ENCODE measurements at places on chromosomes 6 and 20.

DNA sequence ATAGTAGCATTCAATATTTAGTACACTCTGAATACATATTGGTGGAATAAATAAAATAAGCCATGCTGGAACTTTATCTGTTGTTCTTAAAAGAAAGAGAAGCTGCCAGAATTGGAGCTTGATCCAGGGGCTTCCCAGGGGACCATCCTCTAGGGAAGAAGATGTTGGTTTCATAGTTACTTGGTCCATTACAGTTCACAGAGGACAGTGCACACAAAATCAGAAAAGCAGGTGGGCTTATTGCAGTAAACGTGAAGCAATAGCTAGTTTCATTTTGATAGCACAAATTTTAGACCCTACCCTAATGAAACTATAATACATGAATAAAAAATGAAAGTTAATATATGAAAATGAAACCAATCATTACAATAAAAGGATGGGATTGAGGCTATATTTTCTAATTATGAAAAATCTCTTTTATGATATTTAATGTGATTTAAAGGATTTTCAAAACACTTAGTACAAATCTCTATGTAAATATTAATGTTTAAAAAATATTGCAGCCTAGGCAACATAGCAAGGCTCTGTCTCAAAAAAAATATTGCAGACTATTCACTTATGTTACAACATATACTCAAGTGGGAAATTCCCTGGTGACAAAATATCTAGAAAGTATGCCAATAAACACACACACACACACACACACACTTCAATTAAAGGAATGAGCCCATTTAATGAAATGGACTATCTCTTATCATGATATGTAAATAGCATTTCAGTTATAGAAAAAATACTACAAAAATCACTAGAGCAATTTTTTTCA, 227.0 kb upstream of the MARCKS start:
- no peak for DNase-seq

DNA sequence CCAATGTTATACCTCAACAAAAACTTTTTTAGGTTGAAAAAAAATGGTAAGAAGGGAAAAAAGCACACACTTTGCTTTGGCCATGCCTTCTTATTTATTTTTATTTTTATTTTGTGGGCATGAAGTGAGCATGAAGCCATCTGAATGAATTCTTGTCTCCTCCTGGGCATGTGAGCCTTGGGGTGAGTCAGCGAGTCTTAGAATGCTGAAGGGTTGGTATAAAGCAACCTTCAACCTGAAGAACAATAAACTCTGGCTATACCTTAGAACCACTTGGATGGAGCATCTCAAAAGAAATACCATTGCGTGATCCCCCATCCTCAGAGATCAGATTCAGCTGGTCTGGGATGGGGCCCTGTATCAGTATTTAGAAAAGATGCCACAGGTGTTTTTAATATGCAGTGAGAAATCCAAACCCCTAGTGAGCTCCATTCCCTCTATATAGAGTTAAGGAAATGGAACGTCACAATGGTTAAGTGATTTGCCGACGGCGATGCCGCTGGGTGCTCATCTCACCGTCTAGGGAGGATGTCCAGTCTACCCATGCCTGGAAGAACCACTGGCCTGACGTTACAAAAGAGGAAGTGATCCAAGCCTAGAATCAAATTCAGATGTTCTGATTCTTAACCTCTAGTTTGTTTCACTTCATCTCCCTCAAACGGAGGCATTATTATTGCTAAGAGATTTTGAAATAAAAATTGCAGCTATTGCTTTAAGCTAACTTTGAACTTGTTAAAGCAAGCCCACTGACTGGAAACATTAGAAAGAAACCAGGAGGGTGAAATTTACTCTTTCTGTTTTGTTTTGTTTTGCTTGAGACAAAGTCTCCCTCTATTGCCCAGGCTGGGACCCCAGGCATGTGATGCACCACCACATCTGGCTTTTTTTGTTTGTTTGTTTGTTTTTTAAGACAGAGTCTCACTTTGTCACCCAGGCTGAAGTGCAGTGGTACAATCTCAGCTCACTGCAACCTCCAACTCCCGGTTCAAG, 67.1 kb downstream of the EDN1 start:
- no peak for DNase-seq

DNA sequence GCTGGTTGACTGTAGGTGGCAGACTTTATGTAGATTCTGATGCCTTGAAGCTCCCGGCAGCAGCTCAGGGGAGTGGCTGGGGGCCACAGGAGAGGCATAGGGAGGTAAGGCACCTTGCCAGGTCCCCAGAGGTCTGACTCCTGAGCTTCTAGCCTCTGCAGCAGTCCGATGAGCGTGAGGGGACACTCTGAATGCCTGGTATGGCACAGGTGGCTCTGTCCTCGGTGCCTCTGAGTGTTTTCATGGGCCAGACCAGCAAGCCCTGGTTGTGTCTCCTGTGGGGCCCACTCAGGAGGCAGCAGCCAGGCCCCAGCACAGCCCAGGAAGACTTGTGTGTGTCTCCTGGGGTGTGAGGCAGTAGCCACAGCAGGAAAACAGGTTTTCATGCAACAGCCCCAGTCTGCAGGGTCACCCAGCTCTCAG, 39.7 kb upstream of the IRF4 start:
- DNase-seq: no peak

- no peak for DNase-seq
Observed at GRCh38 chr6:157326979-157327378, 3.7 kb upstream of the TMEM242 start.

DNA sequence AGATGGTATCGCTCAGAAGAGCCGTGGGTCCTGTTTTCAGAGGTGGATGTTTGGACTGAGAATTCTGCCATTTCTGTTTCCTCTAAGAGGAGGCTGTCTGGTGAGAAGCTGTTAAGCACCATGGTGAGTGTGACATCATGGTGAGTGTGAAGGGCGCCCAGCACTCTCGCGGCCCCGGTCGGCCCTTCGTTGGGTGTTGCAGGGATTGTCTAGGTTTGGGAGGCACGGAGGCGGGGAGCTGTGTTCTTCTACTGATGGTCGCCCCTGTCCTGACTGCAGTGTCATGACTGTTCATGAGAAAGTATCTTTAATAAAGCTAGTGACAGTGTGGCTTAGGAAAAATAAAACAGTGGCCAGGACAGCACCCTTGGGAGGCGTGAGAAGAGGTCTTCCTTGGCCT, 70.4 kb downstream of the NOL4L start:
- DNase-seq: no peak

- DNase-seq: no peak
Observed at GRCh38 chr6:107569473-107569872, 79.6 kb downstream of the SOBP start.

- no peak for DNase-seq
Observed at GRCh38 chr6:43817192-43817591, 47.2 kb downstream of the VEGFA start.

DNA sequence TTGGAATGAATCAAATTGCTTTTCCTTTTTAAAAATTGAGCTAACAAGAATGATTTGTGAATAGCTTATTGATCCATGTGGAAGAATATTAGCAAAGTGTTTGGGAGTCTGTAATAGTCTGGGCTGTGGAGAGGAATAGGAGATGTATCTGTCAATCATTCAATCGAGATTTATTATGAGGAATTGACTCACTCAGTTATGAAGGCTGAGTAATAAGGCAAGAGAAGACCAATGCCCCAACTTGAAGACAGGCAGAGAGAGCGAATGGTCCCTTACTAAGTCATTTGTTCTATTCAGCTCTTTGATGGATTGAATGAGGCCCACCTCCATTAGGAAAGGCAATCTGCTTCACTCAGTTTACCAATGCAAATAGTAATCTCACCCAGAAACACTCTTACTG, 403.0 kb downstream of the CD83 start:
- no peak for DNase-seq

DNA sequence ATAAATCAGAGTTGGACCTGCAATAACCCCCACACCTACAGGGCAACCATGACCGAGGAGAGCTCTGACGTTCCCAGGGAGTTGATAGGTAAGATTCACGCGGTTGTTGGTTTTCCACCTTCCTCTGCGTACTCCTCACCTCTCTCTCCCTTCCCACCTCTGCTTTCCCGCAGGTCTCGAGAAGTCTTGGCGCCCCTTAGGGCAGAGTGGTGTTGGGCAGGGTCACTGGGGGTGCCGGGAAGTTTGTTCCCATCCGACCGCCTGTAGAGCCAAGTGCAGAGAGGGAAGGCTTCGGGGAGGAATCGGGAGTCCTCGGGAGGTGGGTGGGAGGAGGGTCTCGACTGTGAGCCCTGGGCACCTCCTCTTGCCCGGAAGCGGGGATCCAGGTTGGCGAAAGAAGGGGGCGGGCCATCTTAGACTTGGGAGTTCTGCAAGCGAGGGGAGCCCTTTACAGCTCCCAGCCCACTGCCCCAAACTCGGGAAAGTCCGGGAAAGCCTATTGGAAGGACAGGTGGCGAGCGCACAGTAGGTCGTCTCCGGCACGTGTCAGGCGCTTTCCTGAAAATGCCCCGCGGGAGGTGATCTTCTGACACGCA, 672 bp downstream of the CARMIL1 start:
- no peak for DNase-seq

- no peak for DNase-seq
Observed at GRCh38 chr6:156901309-156902019, 124.3 kb downstream of the ARID1B start.

GRCh38 chr6:14542670-14543366, 425.2 kb downstream of the CD83 start:
- DNase-seq: peak; percentile 37

- no peak for DNase-seq
Observed at GRCh38 chr6:52611833-52612232, 35.0 kb upstream of the TRAM2 start.

- no peak for DNase-seq
Observed at GRCh38 chr6:11188161-11188915, 44.1 kb downstream of the NEDD9 start.

DNA sequence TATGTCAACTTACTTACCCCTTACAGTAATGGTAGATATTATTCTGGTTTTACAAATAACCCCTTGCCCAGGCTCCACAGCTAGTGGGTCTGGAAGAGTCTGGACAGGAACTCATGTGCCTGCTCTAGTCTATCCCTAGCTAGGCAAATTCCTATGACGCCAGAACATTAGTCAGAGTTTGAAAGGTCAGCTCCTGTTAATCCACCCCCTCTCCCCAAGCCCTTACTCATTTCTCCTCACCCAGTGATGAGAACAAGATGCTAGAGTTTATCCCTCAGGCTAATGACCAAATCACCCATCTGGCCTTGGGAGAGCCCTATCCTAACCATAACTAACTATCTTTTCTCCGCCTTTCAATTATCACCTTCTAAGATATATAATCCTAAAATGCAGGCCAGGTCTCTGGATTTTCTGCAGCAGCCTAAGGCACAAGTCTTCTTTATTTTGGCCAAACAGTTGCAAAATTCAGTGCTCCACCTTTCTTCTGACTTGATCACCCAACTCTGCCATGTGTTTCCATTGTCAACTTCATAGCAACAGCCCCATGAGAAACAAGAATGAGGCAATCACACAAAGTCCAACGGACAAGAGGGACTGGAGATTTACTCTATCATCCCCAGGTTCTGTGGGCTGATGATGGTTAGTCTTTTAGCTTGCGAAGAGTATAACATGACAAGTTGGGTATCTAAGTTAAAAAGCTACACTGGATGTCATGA, 113.3 kb downstream of the TASP1 start:
- no peak for DNase-seq

DNA sequence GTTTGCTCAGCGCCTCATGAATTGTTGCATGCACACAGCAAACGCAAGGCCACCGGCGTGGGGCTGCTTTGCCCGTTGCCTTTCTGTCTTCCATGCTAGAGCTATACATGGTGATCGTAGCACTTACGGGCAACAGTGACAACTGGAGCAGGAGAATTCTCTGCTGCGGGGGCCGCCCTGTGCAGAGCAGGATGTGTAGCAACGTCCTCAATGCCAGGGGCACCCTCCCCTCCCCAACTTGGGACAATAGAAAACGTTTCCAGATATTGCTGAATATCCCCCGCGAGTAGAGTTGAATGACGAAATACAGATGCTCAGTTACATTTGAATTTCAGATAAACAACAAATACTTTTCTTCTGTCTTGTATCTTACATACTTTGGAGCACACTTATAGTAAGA, 198.7 kb downstream of the TFAP2C start:
- DNase-seq: no peak

DNA sequence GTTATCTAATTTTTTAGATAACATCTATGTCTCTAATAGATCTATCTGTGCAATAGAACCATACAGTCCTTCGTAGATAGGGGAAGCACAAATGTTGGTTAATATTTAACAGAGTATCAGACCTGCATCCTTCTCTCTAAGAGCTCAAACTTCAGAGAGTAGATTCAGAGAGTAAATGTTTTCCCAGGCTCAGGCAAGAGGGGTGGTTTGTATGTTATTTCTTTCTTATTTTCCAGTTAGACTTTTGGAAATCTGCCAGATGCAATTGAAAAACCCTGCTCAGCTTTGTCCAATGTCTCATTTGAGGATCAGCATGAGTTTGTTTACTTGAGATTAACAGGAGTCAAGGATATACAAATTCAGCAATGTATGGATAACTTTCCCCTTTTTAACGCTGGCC, 361.9 kb downstream of the BCKDHB start:
- DNase-seq: no peak

GRCh38 chr6:1906609-1907008, 296.9 kb downstream of the FOXC1 start:
- DNase-seq: no peak

GRCh38 chr6:27650620-27651370, 177.9 kb upstream of the ZNF184 start:
- no peak for DNase-seq

All from stimulated activated CD4-positive, alpha-beta T cell treated with anti-CD3 and anti-CD28 coated beads, Interleukin-1b, Interleukin-23, amount 100 ng/mL, for 1 hour (primary cell).